ENCODE measurements at places on chromosomes 16 and 17.

DNA sequence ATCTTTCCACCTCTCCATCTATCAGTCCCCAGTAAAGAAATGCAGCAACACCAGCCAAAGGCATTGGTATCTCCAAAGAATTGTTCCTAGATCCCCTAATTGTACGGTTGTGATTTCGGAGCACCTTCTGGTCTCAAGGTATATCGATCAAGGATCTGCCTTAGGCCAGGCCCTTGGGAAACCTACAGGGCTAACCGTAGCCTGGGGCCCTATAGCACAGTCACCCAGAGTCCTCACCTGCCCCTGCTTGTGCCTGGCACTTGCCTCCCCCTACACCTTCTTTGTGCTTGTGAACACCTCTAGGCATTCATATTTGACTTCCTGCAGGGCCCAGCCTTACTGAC is 16.8 kb upstream of the AURKB start:
- no peak for DNase-seq

DNA sequence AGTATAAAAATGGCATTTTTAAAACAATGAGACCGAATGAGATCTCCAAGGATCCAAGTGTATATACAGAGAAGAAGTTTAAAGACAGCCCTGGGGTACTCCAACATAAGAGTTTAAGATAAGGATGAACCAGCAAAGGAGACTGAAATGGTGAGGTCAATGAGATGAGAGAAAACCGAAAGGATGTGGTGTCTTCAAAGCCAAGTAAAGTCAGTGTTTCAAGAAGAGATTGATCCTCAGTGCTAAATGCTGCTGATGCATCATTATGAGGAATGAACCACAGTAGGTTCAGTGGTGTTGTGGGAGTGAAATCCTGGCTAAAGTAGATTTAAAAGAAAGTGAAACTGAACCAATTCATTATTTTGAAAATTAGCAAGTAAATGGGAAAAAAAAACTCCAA is 38.1 kb upstream of the NLK start:
- no peak for DNase-seq

GRCh38 chr17:30433514-30433913 is 43.7 kb upstream of the GOSR1 start:
- DNase-seq, result no peak

GRCh38 chr16:49468611-49469310 is 95.2 kb downstream of the C16orf78 start:
- DNase-seq, result no peak

DNA sequence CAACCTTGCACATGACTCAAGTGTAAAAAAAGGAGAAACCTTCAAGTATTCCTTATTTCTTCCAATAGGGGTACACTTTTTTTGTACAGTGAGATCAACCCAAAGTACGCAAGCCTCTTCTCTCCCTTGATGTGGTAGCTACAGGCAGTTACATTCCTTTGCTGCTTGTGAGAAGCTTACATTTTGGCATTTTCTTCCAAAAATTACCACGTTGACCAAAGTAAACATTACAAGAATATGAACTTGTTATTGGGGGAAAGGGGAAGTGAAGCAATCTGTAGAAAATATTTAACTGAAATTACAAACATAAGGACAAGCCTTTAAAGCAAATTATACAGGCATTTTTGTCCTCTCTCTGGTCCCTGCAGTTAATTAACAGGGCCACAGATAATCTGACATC is 97.0 kb upstream of the TOB1 start:
- no peak for DNase-seq

GRCh38 chr17:49074851-49075540 is 57.6 kb upstream of the B4GALNT2 start:
- no peak for DNase-seq

DNA sequence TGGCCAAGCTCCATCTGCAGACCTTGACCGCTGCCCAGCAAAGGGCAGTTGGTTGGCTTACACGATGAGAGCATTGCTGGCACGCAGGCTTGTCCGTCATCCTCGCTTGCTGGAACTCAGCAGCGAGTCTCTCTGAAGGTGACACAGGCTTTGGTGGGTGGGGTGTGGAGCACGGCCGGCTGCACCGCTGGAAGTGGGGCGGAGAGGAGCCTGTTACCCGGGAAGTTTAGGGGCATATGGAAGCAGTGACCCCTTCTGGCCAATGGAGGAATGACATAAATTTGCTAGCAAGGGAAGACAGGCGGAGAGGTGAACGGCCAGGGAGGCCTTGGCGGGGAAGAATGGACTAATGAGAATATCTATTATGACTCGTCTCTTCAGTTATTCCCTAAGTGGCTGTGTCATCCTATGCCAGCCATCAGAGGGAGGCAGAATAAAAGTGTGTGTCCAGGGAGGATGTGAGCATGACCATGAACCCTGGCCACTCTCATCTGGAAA is 65.9 kb upstream of the SDK2 start:
- DNase-seq, result peak; percentile 79

DNA sequence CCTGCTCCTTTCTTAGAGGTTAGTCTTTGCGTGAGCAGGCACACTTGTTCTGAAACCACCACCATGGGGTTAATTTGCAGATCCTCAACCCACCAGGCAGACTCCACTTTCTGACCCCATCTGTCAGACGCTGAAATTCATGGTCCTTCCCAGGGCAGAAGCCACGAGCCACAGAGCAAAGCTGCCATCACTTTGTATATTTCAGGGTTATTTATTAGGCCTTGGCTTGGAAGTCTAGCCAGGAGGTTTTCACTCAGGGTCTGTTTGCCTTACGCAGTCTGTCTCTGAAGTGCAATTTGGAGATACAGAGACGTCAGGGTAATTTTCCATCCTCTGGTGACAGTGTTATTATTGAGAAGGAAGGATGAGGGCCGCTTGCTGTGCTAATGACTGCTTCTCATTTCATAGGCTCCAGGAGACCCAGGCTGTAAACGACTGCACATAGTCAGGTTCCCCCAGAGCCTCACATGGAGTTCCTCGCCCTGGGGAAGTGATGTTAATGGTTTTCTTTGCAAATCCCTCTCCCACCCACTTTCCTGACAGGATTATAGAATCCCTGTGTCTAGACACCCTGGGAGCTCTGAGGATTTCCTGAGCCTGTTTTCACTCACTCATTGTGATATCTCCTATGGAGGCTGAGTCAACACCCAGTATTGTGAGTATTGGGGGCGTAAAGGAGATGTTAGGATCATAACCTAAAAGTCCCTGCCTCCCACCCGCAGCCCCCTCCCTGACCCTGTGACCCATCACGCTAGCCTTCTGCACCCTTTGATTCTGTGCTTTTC is 269.0 kb downstream of the ABCC12 start:
- DNase-seq, result no peak

DNA sequence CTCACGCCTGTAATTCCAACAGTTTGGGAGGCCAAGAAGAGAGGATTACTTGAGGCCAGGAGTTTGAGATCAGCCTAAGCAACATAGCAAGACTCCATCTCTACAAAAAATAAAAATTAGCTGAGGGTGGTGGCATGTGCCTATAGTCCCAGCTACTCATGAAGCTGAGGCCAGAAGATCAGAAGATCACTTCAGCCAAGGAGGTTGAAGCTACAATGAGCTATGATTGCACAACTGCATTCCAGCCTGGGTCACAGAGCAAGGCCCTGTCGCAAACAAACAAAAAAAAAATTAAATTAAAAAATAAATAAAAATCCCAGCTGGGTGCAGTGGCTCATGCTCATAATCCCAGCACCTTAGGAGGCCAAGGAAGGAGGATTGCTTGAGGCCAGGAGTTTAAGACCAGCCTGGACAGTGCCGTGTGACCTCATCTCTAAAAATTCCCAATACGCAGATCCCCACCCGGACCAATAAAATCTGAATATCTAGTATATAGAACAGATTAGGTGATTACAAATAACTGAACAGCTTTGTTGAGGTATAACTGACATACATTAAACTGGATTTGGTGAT is 18.2 kb upstream of the ATF7IP2 start:
- no peak for DNase-seq

- no peak for DNase-seq
These were observed 982 bp upstream of the ENPP7 start for GRCh38 chr17:79729761-79730160.

DNA sequence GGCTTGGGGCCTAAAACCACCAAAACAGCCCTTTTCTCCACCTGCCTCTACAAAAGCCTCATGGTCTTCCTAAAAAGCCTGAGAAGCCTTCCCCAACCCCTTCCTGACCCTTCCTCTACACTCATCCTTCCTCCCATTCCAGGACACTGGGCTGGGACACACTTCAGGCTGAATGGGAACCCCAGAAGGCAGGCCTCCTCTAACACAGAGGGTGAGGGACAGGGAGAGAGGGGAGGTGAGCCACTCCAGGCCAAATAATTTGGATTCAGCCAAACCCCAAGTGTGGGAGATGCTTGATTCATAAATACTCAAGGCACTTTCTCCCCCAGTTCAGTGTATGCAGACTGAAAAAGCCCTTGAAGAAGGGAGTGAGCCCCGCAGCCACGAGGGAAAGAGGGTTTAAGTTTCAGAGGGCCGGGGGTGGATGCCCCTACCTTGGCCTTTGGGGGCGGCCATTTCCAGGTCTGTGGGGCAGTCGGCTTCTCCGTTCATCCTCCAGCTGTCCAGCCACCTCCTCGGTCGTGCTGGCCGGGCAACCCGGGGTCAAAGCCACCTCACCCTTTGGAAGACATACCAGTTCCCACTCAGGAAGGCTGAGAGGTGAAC is 1.6 kb downstream of the UBTF start:
- DNase-seq, result no peak

- DNase-seq, result no peak
These were observed 500.2 kb downstream of the CDH11 start for GRCh38 chr16:64621616-64622015.

DNA sequence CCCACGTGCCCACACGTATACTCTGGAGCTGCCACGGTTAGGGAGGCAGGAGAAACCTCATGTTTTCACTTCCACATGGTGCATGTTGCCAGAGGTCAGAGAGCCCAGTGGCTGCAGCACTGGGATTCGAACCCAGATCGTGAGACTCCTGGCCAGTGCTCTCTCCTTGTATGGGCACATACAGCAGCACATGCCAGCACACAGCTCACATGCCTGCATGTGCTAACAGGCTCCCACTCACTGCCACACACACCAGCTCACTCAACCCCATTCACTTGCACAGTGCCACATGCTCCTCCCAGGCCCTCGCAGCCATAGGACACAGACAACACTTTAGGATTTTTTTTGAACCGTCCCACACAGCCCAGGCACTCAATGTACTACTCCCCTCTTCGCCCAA is 49.5 kb upstream of the MRPS23 start:
- DNase-seq, result no peak

DNA sequence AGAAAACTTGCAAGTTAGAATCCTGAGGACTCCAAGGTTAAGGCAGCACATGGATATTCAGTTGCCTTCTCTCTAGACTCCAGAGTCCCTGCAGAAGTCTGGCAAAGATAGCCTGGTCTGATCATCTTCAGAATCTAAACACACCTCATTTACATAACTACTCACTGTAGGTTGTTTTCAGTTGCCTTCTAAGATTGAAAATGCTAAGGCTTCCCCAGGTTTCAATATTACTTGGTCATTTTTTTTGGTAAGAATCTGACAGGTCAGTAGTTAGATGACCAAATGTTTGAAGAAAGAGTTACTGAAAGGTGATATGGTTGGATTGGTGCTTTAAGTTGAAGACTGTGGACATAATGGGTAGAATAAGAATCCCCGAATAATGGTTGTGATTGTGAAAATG is 205.4 kb upstream of the KCNJ16 start:
- no peak for DNase-seq

- no peak for DNase-seq
These were observed 1.2 kb upstream of the YPEL2 start for GRCh38 chr17:59330053-59330942.

DNA sequence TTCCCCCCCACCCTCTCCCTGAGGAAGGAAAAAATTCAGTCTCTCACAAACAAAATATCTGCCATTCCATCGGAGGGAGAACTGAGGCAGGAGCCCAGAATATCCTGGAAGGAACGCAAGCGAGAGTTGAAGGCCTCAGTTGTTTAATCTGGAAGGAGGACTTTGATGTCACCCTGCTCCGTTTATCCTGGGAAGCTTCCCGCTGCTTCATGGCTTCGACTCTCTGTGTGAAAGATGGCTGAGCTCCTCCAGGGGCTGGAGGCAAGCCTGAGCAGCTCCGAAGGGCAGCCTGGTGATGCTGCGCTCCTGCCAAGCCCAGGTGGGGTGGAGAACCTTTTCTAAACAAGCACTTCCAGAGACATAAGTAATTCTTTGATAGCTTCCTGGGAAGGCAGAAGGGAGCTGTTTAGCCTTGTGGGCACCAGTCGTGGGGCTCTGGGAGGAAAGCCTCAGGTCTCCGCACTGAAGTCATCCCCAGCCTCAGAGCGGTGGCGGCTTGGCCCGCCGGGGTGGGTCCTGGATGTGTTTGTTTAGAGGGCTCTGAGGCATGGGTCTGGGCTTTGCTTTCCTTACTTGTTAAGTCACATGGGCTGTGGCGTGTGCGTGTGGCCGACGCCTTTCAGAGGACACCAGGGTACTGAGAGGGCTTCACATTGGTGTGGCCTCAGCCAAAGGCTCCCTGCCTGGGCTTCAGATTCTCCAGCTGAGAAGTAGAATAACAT is 7.9 kb downstream of the NKD1 start:
- no peak for DNase-seq

All from stimulated activated naive CD4-positive, alpha-beta T cell (primary cell).